Head of caudate nucleus (tissue), 42 donors: ENCODE measurements at places on chromosomes 12 and 14.

DNA sequence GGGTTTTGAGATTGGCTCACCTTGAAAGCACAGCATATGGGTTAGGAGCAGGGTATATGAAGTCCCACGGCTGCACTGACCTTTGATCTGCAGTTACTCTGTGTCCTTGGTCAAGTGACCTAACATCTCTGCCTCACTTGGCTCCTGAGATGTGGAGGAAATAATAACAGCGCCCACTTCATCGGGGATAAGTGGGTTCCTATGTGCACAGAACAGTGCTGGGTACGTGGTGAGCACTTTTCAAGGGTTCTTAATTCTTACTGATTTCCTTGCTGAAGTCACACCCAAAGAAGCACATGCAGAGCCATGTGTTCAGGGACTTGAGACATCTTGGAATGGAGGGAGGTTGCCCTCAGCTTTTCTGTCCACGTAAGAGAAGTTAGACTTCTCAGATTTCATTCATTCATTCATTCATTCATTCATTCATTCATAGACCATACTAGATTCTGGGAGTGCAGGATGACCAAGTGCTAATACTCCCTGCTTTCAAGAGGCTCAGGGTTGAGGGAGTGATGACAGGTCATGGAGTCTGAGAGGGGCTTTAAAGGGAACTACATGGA lies 39.4 kb downstream of the ADGRD1 start:
- no peak for DNase-seq

DNA sequence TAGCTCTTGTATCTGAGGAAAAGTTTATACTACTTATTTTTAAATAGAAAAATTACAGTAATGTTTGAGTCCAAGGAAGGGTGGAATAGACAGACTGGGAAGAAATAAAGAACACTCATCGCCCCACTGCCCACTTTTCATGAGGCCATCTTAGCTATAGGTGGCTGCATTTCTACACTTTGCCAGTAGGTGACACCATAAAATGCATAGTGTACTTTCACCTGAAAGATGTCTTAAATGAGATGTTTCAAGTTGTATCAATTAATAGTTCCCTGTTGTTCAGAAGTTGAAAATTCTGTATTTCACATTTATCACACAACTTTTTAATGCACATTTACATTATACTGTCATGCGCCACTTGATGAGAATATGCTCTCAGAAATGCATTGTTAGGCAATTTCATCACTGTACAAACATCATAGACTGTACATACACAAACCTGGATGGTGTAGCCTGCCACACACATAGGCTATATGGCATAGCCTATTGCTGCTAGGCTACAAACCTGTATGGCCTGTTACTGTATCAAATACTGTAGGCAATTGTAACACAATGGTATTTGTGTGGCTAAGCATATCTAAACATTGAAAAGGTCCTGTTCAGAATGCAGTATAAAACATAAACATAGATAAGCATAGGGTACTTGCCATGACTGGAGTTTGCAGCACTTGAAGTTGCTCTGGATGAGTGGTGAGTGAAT lies 27.6 kb downstream of the PMCH start:
- DNase-seq = peak; percentile 3

DNA sequence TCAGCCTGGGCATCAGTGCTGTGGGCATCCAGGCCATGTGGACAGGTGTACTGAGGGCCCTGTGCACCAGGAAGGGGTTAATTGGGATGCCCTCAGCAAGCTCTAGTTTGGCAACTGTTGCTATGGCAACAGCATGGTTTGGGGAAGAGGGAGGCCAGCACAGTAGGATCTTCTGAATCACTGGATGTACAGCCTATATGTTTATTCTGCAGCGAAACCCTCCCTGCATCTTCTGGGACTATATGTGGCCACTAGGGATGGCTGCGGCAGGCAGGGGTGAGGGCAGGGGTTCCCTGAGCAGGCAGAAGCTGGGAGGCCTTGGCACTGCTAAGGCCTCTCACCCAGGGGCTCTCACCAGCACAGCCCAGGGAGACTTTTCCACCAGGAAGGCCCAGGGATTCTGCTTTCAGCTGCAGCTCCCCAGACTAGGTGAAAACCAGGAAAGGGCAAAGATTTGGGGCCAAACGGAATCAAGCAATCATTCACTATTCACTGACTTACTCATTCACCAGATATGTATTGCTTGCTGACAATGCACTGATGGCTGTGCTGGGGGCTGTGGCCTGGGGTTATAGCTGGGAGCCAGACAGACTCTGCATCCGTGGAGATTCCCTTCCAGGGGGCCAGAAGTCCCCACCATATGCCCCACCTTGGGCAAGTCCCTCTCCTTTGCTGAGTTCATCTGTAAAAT lies 42.8 kb downstream of the IRF2BPL start:
- no peak for DNase-seq

DNA sequence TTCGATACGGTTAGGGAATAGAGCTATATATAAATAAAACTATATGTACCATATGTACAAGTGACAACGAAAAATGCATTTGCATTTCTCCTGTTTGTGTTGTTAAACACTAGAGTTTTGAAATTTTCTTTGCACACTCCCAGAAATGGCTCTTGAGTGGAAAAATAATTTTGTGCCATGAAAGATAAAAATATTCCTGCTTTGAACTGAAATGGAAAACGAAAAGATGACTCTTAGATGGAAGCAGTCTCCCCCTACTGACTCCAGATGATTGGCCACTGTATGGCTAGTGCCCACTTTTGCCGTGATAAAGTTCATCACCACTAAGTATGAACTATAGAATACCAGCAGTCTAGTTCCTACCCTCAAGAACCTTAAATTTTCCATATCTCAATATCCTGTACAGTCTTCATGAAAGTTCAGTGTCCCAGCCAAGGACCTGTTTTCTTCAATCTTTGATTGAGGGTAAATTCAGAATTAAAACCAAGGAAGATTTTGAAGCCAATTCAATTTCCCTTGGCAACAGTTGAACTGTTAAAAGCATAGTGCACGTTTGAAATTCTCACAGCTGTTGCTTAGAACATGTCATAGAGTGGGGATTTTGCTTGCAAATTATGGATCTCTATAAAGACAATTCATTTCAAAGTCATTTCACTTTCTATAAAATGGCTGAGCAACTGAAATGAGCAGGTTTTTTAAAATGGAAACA lies 1.6 kb upstream of the PPP2R5E start:
- DNase-seq = no peak

DNA sequence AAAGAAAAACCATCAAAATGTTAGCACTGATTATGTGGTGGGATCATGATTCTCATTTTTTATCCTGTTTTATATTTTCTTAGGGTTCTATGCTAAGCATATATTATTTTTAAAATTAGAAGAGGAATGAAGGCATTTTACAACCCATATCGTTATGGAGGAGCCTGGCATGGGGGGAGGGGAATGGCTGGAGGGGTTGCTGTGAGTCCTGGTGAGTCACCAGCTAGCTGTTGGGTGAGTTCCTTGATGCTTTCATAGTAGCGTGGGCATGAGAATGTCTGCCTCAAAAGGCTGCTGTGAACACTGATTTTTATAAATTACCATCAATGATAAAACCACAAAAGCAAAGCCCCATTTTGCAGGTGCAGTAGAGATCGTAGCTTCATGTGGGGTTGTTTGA lies 46.9 kb downstream of the C14orf132 start:
- DNase-seq = peak; percentile 50

- no peak for DNase-seq
These were observed 380.0 kb downstream of the ATP23 start for GRCh38 chr12:58321414-58321813.

- DNase-seq = no peak
These were observed 155.6 kb downstream of the SLC6A15 start for GRCh38 chr12:84756961-84757360.

DNA sequence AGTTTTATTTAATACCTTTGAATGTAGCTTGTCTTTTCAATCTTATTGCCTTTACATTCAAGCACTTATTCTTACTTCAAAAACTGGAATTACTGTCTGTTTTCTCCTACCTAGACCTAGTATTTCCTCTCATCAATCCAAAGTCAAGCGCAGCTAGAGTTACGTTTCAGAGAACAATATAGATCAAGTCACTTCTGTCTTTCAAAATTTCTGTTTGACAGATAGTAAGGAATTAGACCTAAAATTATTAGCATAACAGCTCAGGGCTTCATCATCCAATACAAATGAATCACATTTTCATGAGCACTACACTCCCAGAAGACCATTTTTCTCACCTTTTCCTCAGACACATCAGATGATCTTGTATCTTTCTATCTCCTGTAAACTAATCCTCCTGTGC lies 170.6 kb downstream of the CCDC59 start:
- DNase-seq = no peak

- DNase-seq = no peak
These were observed 16.3 kb downstream of the ALX1 start for GRCh38 chr12:85296362-85296761.

GRCh38 chr12:4858386-4858785 lies 51.3 kb upstream of the KCNA1 start:
- DNase-seq = peak; percentile 54

GRCh38 chr12:4151362-4152121 lies 122.0 kb upstream of the CCND2 start:
- DNase-seq = no peak

DNA sequence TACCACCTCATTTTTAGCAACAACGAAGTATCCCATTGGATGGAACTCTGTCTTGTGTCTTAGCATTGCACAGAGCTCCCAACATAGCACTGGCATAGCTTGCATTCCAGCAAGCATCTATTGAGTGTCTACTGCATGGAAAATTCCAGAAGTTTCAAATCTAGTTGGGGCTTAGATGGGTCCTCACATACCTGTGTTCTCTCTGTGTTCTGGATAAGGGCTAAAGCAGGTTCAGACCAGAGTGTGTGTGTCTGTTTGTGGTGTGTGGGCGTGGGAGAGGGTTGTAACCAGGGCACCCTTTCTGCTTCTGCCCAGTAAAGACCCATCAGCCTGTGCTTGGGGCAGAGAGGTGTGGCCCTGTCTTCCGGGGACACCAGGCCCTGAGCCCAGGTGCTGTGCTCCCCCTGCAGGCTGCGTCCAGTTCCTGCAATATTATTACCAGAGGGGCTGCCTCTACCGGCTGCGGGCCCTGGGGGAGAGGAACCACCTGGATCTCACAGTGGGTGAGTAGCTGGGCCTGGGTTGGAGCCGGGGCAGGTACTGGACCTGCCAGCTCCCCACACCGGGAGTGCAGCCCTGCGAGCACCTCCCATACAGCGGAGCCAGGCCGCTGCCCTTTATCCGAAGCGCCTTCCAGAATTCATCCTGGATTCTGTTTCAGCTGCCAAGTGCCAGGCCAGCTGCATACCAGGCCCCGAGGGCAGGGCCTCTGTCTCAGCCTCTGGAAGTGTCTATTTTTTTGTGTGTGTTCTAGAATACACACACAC lies 20.3 kb downstream of the RHOF start:
- DNase-seq = peak; percentile 62

DNA sequence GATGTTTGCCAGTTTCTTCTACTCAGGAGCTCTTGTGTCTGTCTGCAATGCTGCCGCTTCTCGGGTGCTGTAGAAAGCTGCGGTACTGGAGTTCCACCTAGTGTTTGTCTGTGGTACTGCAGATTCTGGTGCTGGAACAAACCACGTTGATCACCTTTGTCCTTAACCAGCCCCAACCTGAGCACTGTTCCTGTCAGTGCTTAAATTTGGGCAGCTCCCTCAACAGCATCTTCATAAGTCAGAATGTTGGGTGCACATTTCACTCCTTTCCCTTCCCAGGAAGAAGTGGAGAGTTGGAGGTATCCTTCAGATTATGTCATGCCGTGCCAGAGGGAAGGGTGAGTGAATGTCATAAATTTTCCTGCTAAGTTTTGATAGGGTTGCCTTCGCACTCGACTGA lies 48.7 kb upstream of the LALBA start:
- DNase-seq = peak; percentile 61

GRCh38 chr12:116459011-116459875 lies 99.9 kb upstream of the MAP1LC3B2 start:
- DNase-seq = no peak
